Stimulated activated CD4-positive, alpha-beta T cell treated with anti-CD3 and anti-CD28 coated beads, TNF-alpha, amount 100 ng/mL, for 48 hours (primary cell): ENCODE measurements at places on chromosomes 6 and 20.

- no peak for DNase-seq
Measured at GRCh38 chr6:118895261-118895560, 1.3 kb downstream of the ASF1A start.

DNA sequence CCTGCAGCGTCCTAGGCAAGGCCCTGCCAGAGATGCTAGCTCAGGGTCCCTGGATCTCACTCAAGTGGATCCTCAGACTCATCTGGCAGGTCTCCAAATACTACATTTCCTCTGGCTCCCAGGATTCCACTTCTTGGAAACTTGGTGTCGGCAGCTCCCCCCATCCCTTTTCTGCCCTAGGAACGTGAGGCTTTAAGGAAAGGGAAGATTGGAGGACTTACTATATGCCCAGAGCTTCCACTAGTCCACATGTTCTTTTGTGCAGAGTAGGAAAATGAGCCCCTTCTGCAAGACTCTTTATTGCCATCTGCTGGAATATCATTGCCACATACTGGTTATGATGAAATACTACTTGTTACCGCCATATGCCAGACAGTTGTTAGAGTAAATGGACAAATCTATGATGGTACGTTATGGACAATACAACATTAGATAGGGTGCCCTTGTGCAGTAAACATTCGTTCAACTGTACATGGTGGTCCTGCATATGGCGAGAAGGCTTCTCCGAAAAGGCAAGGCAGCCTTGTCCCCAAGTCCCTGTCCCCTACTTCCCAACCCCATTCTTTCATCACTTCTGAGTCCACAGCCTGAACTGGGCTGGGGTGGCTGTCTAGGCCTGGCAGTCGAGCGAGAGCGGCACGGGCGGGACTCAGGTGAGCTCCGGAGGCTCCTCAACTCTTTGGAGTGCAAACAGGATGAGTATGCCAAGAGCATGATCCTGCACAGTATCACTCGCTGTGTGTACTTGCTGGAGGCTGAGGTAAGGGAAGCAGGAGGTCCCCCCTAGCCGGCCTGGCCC, 780 bp downstream of the ARMC12 start:
- DNase-seq: no peak

GRCh38 chr6:44494011-44494501, 106.5 kb downstream of the CDC5L start:
- no peak for DNase-seq

DNA sequence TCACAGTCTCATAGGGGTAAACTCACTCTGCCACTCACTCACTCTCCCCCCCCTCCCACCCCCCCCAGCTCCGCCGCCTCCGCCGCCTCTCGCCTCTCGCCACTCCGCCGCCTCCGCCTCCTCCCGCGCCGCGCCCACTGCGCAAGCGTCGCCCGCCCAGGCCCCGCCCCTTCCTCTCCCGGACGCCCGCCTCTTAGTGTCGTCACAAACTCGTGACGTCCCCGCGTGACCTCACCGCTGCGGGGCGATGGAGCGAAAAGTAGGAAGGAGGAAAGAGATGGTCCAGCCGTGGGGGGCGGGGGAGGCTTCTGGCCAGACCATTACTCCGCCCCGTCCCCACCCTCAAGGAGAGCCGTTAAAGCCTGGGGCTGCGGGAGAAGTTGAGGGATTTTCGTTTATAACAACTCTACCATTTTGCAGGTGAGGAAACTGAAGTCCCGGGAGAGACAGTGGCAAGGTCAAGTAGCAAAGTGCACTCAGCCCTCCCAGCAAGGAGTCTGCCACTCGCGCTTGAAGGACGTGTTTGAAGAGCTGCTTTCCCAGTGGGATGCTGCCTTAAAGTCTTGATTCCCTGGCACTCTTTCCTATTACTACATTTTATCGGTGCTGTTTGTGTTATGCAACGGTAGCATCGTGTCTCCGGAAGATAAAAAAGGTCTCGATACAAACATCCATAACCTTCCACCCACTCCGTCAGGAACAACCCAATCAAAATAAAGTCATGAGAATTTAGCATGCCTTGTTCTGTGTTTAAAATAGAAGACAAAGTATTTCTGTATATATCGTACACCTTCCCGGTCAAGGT, at the start of gene ILRUN:
Gene ILRUN, minus strand, starts transcription at position 29 of the 805 bp plus-strand sequence. CDS start 164 bp downstream, outside the sequence.
- DNase-seq: peak; percentile 98

DNA sequence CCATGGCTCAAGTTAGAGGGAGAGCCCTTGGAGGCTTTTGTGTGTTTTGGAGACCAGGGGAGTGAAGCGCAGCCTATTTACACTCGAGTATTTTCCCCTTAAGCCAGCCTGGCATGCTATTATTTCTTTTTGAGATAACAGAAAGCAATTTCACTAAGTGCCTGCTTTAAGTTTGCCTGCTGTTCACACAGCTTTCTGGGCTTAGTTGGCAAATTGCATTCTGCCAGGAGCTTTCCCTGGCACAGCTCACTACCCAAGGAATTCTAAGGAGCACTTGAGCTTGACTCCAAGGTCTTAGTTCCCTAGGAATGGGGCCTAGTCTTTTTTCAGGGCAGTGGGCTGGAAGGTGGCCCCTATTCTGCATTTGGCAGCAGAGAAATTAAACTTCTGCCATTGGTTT, 19.0 kb upstream of the ASXL1 start:
- DNase-seq: no peak

- no peak for DNase-seq
Measured at GRCh38 chr20:57392512-57393271, 1.5 kb downstream of the RBM38 start.

DNA sequence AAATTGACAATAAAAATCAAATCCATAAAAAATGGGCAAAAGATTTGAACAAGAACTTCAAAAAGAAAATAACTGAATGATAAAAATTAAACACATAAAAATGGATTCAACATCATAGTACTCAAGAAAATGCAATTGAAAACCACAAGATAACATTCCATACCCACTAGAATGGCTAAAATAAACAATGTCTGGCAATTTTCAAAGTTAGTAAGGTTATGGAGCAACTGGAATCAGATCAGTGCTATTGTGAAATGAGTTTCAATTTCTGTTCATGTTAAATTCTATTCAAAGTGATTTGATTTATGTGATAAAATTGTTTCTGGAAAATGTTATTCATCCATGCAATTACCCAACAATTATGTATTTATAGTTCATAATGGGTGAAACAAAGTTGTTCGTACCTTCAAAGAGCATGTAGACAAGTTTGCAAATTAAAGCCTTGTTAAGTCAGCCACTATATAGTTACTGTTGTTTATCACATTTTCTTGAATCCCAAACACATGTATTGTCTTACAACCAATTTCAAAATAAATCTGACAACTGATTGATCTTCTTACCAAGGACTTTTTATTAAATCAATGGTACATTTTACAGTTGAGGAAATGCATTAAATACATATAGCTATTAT, 151.5 kb upstream of the CENPW start:
- no peak for DNase-seq

GRCh38 chr6:152233547-152234320, 403.4 kb downstream of the SYNE1 start:
- no peak for DNase-seq

GRCh38 chr6:31037682-31038081, 27.4 kb downstream of the MUC22 start:
- no peak for DNase-seq

DNA sequence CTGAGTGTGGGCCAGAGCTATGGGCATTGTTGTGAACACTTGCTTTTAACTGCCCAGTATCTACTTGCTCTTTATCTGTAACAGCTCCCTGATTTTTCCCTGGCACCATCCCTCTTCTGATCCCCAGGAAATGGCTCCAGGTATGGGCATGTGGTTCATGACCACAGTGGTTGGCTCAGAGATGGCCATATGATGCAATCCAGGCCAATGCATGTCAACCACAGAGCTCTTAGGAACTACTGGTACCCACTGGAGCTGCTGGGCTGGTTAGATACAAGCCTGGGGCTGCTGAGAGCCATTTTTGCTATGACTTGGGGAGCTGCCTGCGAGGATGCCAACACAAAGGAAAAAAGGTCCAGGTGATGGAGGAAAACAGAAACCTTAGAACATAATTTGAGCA, 55.6 kb downstream of the KCNB1 start:
- DNase-seq: no peak

DNA sequence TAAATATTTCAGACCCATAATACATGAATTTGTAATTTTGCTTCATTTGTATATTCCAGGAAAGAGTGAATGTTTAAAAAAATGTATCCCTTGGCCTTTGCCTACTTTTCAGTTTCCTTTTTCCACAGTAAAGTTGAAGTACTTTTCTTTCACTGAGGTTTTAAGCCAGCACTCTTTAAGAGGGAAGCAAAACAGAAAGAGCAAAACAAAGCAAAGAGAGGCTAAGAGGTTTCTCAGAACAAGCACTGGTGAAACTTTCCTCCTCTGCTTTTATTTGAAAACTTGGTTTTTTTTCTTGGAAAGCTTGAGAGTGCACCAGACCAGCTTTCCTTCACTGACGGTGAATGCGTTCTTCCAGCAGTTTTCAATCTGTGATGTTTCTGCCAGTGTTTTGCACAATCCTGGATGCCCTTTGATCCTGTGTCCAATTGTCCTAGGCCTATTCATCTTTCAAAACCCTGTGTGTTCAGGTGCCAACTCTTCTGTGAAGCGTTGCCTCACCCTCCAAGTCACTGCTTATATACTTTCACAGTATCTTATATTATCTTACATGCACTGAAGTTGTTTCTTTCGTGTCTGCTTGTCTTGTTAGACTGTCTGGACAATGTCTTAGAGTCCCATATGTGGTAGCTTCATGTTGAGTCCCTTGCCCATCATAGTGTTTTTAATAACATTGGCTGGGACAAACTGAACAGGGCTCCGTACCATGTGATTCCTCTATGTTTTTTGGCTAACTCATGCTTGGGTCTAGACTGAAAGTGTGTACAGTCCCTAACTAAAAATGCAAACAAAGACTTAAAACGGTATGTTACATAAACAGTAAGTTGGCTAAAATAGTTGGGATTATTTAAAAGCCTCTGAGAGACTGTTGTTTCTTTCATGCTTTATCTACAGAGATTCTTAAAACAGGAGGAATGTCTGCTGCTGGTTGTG, 1.9 kb downstream of the RNF217 start:
- no peak for DNase-seq

DNA sequence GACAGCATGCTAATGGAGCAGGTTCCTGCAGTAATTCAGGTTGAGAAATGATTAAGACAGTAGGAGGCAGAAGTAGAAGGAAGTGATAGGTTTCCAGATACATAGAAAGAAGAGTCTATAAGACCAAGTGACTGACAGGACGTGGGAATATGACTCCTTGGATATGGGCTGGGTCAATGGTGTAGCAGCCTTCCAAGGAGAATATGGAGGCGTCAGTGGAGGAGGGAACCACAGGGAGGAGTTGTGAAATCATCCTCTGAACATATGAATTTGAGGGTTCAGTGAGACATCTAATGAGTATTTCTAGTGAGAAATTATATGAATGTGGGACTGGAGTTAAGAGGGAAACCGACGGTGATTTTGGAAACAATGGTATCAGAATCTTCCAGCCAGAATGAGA, 43.3 kb downstream of the NUDT3 start:
- no peak for DNase-seq

GRCh38 chr6:81859884-81860283, 107.4 kb upstream of the TENT5A start:
- no peak for DNase-seq

- DNase-seq: no peak
Measured at GRCh38 chr20:34431168-34431567, 68.1 kb downstream of the ITCH start.

DNA sequence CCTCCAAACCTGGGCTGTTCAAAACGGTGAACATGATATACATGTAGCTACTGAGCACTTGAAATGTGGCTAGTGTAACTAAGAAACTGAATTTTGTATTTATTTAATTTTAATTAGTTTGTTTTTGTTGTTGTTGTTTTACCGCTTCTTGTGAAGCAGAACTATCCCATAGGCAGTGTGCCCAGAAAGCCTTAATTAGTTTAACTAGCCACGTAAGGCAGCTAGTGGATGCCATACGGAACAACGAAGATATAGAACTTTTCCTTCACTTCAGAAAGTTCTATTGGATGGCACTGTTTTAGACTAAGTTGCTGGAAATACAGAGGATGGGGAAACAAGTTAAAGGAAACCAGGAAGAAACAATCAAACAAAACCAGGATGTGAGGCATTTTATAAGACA, 70.6 kb downstream of the NUDT3 start:
- DNase-seq: no peak

- no peak for DNase-seq
Measured at GRCh38 chr6:51260003-51260402, 441.3 kb downstream of the TFAP2B start.

DNA sequence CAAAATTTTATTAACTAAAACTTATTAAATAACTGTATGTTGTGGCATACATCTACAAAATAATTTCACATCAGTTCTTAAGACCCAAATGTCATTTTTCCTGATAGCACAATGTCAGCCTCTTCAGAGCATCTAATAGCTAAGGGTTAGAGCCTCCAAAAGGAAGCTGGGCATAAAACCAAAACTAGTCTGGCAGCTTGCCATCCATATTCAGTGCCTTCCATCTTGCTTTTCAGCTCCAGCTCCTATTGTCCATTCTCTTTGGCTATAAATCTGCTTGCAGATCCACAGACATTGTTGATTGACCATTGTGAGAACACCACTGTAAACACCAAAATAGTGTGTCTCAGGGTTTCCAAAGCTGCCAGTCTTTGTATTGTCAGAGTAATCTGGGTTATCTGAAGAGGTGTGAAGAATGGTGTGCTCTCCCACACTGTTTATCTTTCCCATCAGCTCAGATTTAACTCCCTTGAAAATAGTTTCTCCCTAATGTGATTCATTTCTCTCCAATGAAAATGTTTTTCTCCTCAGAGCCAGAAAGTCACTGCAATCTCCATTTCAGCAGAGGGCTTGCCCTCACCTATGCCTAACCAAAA, 154.8 kb upstream of the KCNQ5 start:
- DNase-seq: no peak

- no peak for DNase-seq
Measured at GRCh38 chr6:5638666-5639065, 368.1 kb downstream of the NRN1 start.

GRCh38 chr6:96016334-96017069, 728 bp downstream of the FUT9 start:
- DNase-seq: no peak

DNA sequence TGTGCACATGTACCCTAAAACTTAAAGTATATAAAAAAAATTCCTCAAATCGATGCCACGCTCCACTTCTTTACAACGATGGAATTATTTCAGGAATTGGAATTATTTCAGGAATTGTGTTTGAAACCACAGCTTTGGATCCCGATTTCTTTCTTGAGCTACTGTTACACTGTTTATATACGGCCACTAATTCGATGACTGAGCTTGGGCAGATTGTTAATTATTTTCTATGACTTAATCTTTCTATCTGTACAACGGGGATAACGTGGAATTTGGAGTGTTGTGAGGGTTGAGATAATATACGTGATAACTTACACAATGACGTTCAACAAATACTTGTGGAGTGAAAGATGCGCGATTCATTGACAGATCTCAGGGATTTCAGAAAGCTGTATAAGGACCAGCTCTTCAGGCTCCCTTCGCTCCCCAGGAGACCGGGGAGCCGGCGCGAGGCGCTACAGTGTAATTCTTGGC, 171.3 kb downstream of the SLC16A10 start:
- DNase-seq: no peak

- DNase-seq: no peak
Measured at GRCh38 chr6:37956711-37957275, 137.3 kb downstream of the ZFAND3 start.
